ENCODE measurements at places on chromosomes 4 and X.

DNA sequence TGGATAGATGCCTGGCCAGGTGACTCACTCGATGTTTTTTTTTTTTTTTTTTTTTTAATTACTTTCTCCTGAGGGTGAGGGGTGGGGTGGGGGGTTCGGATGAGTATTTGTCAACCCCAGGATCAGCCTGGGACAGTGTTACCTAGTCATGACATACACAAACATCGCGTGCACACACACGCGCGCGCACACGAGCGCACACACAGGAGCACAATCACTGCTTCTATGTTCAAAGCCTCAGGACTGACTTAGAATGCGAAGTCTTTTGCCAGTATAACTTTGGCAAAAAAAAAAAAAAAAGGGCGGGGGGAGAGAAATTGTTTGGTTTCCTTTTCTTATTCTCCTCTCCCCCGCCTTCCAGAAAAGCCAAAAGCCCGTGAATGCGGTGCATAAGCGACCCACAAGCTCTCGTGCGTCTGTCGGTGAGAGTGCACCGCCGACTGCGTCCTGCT, 115.0 kb upstream of the TEX13C start:
- no peak for DNase-seq

- DNase-seq, result no peak
Observed at GRCh38 chr4:164224871-164225270, 529.1 kb upstream of the SMIM31 start.

GRCh38 chr4:28926156-28926555, 1794.0 kb upstream of the PCDH7 start:
- DNase-seq, result no peak

DNA sequence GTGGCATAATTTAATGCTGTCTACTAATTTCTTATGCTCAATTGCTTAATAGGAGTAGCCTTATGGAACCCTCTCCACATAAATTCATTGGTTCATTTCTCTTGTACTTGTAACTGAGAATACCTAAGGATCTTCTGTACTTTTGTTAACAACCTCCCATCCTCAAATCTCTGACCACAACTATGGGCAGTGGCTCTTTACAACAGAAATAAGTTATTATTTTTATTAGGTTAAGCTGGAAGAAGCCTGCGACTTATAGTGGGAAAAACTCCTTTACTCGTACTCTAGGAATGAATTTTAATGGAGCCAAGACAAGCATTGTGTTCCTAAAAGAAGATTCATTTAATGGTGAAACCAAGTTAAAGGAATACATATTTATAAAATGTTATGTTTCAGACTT, 337.1 kb upstream of the CTSO start:
- no peak for DNase-seq

- DNase-seq, result no peak
Observed at GRCh38 chr4:100060765-100061416, 110.8 kb upstream of the H2AZ1 start.

- no peak for DNase-seq
Observed at GRCh38 chr4:126028876-126029275, 714.1 kb downstream of the FAT4 start.

DNA sequence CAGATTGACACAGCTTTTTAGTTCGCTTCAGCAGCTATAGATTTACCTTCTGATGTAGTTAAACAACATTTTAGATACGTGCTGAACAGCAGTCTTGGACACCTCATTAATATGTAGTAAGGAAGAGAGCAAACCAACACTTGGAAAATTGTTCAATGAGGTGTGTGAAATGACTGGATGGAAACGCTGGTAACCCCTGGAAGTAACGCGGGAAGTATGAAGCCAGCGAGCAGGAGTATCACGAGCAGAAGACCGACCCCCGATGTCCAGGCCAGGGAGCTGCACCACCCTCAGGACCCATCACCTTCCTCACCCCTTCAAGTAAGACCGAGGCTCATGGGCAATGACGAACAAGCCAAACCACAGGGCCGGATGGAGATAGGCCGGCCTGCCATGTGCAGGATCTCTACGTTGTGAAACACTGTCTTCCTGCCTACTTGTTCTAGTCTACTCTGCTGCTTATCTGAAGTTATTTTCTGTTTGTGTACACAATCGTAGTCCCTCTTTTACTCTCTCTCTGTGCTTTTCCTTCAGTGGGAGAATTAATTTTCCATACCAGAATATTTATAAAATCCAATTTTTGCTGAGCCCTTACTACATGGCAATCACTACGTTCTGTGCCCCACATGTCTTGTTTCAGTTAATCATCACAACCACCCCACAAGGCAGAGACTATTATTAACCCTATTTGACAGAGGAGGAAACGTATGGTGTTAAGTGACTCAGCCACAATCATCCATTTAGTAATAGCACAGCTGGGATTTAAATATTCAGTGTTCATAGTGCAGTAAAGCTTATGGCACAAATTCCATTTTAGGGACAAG, 221.7 kb downstream of the APBB2 start:
- DNase-seq, result no peak

DNA sequence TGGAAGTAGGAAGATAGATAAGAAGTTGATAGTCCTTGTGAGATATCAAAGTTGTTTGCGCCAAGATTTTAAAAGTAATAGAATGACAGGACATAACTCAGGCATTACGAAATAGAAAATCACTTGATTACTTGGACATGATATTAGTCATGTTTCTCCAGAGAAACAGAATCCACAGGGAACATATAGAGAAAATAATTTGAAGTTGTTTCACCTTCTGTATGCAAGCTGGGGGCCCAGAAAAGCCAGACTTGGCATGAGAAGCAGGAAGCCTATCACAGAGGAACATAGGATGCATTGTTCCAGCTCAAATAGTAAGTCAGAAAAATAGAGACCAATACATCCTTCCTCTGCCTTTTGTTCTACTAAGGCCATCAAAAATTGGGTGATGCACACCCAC, 715.9 kb downstream of the TECRL start:
- no peak for DNase-seq

GRCh38 chr4:15318621-15319348, 109.0 kb upstream of the C1QTNF7 start:
- no peak for DNase-seq

DNA sequence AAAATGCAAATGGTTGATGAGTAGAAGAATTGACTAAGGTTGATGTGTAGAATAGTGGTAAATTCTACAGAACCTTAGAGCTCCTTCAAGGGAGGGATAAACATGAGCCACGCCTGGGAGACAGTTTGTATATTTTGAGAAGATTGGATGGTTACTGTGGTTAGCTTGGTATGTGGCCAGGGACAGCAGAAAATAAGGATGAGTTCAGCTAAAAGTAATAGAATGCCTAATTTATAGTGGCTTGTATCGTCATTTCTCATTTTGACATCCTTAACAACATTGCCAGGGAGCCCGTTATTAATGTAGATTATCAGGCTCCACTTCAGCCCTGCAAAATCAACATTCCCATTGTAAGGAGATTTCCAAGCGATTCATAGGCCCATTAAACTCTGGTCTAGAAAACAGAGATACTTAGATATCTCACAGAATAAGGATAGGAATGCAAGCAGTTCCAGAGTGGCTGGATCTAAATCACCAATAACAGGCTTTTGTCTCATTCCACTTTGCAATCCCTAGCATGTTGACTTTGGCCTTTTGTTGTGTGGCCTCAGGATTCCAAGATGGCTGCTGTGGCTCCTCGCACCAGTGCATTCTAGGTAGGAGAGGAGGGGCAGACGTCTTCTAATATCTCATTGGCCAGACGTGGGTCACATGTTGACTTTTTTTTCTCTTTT, 6.4 kb upstream of the PTTG2 start:
- DNase-seq, result peak; percentile 37

DNA sequence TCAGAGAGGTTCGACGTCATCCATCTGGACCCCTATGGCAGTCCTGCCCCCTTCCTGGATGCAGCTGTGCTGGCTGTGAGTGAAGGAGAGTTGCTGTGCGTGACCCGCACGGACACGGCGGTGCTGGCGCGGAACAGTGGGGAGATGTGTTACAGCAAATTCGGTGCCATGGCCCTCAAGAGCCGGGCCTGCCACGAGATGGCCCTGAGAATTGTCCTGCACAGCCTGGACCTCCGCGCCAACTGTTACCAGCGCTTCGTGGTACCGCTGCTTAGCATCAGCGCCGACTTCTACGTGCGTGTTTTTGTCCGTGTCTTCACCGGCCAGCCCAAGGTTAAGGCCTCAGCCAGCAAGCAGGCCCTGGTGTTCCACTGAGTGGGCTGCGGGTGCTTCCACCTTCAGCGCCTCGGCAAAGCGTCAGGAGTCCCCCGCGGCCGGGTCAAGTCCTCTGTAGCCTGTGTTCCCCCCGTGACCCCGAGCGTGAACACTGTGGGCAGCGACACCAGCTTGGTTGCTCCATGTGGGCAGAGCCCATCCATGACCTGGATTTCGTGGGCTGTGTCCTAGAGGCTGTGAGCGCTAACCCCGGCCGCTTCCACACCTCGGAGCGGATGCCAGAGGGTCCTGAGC, 186.7 kb upstream of the SLITRK2 start:
- DNase-seq, result no peak

DNA sequence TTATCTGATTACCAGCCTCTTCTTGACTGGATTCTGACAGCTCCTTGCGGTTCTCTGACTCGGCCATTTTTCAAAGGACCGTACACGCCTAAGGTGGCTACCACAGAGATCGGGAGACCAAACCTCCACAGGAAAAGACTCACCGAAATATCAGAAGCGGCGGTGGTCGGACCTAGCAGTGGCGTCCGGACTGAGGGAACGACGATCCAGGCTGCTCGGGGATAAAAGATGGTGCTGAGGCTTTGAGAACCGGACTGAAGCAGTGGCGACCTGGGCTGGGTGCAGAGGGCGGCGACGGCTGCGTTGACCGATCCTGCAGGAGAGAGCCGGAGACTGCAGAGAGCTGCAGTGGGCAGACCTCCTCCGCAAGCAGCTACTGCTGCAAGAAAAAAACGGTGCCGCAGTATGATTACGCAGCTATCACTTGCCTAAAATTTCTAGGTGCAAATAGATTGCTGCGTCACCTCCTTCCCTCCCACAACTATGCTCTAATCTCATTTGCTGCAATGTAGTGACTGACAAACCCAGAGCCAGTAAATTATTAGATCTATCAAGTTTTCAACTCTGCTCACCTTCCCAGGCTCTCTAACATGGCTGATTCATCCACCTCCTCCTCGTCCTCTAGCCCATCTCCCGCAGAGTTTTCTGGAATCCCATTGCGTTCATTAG, at the start of gene NAP1L2:
Gene NAP1L2, minus strand, starts transcription at position 426 of the 669 bp plus-strand sequence. Its CDS starts 359 bp downstream, at position 67.
- peak; percentile 31 for DNase-seq

DNA sequence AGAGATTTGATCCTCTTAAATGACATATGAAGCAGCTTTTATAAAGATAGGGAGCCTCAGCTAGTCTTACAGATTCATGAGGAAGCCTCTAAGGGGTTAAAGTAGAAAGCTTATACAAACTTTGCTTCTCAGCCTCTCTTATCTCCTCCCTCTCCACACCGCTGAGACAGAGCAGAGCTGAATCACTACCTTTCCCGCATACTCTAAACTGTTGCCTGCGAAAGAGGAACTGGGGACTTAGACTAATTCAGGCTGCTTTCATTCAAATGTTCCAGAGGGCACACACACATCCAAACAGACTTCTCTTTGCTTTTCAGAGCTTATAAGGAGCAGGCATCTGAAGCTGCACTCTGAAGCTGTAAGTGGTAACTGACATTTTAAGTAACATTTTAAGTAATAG, at the start of gene SERTM2:
Gene SERTM2, plus strand, starts transcription at position 169 of the 400 bp plus-strand sequence. CDS start 7,213 bp downstream, outside the sequence.
- DNase-seq, result no peak

- DNase-seq, result no peak
Observed at GRCh38 chrX:56932653-56933339, 62.5 kb downstream of the SPIN3 start.

DNA sequence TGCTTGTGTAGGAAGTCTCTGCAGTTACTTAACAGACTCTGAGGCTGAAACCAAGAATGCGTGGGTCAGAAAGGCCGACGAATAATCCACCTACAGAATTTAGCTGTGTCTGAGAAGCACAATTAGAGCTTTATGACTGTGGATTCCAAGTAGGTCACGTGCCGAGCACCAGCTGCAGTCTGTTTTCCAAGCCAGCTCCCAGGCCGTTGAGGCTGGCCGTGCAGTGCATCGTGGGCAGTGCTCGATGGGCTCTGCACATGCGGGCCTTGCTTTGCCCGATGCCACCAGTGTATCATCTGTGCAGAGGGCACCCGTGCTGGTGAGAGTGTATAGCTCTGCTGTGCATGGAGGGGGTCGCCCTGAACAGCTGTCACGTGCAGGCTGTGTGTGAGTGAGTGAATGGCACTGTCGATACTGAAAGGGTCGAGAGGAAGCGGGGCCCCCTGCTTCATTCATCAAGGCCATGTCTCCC, 67.5 kb upstream of the CLDN34 start:
- no peak for DNase-seq

GRCh38 chr4:183571350-183571941, 66.6 kb downstream of the ING2 start:
- DNase-seq, result no peak

GRCh38 chr4:186643501-186644310, 80.0 kb downstream of the FAT1 start:
- DNase-seq, result no peak

DNA sequence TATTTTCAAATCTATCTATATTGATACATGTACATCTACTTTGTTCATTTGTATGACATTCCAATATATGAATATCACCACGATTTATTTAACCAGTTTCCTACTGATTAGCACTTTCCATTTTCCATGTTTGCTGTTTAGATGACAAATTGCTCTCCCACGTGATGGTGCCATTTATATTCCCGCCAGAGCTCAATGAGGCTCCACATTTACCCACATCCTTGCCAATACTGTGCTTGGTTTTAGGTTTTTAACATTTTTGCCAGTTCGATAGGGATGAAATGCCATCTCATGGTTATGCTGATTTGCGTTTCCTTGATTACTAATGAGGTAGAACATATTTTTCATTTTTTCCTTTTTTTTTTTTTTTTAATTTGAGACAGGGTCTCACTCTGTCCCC, 86.7 kb upstream of the TRIM2 start:
- no peak for DNase-seq

DNA sequence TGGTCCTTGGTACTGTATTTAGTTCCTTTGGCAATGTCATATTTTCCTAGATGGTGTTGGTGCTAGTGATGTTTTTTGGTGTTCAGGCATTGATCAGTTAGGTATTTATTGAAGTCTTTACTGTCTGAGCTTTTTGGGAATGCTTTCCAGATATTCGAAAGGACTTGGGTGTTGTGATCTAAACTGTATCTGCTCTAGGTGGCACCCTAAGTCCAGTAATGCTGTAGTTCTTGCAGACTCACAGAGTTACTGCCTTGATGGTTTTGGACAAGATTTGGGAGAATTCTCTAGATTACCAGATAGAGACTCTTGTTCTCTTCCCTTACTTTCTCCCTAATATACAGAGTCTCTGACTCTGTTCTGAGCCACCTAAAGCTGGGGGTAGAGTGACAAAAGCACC, 513.6 kb upstream of the PITX2 start:
- no peak for DNase-seq

DNA sequence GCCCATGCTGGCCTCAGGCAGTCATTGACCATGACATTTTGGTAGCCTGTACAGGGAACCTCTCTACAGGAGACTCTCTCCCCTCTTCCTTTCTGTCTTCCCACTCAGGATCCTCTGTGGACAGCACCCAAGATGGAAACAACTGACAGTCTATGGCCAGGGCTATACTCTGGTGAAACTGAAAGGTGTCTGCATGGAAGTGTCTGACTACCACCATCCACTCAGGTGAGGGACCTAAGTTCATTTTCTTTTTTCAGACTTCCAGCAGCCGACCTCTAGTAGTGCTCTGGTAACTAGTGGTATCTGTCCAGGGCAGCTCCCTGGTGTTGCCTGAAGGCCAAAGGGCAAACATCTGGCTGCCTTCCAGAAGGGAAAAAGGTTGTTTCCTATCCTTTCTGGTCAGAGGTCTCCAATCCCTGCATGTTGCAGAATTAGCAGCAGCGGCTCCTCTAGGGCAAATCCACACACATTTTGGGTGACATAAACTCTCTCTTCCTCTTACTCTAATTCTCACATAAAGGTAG, 804.5 kb downstream of the C4orf33 start:
- no peak for DNase-seq
